ENCODE measurements at places on chromosomes 6 and 20.

- no peak for DNase-seq
These were observed 298.1 kb upstream of the FOXQ1 start for GRCh38 chr6:1013656-1014430.

DNA sequence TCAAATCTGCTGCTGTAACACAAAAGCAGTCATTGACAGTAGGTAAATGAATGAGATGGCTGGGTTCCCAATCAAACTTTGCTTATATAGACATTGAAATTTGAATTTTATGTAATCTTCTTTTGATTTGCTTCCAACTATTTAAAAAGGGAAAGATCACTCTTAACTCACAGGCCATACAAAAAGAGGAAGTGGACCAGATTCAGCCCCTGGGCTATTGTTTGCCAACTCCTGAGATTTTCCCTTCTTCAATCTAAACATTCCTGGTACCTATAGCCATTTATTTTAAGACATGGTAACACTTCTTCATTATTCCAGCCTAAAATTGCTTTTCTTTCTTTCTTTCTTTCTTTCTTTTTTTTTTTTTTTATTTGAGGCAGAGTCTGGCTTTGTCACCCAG lies 260.6 kb downstream of the TFAP2A start:
- DNase-seq: no peak

DNA sequence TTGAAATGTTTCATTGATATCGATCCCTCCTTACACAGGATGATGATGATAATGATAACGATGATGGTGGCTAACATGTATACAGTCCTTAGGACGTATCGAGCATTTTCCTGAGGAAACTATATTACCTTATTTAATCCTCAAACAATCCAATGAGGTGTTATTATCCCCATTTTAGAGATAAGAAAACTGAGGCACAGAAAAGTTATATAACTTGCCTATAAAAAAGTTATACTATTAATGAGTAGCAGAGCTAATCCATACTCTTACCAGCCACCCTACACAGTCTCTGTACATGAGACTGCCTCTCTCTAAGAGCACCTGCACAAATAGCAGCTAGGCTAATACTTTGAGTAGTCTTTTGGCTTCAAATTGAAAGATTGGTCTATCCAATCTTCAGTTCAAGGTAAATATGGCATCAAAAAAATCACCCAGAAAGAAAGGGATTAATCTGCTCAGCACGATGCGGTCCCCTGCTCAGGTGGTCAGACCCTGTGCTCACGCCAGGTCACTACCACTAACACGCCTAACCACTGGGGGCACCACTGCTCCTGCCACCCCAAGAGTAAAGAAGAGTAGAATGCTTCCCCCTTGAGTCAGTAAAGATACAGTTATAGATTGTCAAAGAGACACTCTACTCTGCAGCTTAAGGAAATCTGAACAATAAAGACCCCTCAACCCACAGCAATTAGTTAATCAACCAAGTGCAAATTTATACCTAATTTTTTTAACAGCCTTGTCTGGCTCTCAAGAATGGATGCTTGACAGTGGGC lies 15.0 kb downstream of the GABBR1 start:
- no peak for DNase-seq

DNA sequence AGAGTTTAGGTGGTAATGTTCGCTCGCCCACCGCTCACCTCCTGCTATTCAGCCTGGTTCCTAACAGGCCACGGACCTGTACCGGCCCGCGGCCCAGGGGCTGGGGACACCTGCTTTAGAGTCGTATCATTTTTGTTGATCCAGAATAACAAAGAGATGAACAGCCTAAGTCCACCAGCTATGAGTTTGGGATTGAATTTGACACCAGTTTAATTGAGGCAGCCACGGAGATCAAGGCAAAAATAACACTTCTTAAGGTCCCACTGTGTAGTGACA lies 108.5 kb downstream of the TSHZ2 start:
- DNase-seq: no peak

GRCh38 chr20:61803915-61804751 lies 261.5 kb downstream of the TAF4 start:
- no peak for DNase-seq

GRCh38 chr6:5827056-5827904 lies 179.4 kb downstream of the NRN1 start:
- no peak for DNase-seq

DNA sequence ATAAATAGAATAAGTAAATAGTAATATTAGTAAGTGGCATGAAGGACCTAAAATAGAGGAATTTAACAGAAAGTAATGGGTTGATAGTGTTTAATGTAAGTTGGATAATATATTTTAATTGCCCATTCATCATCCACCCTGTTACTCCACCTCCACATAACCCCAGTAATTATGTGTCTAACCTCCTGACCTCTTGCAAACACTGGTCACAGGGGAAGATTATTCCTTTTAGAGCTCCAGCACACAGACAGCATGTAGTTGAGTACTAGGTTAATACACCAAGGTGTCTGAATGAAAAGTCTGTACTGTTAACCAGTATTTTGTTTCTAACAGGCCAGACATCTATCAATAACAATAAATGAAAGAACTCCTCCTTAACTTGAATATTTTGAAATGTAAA lies 92.4 kb upstream of the EYS start:
- DNase-seq: no peak

DNA sequence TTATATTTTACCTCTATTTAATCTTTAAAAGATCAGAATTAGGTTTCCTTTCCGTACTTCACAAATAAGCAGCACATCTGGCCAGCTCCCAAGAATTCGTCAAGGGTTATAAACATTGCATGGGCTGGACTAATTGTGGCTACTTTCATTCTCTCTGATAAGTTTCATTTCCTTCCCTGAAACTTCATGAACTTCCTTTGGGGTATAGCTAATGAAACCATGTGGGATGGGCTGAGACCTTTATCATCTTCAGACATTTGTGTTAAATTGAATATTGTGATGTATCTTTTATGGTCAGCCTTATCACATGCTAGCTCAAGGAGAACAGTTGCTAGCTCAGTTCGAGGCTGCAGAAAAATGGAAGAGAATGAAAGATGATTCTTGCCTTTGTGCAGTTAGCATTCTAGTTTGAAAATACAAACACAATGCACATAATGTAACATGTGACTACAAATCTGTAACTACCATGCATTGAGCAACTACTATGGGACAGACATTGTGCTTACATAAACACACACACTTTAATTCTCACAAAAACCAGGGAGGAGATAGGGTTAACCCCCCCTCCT lies 1.7 kb upstream of the GMPR start:
- peak; percentile 75 for DNase-seq

- DNase-seq: no peak
These were observed 12.2 kb upstream of the TBC1D20 start for GRCh38 chr20:474581-474980.

GRCh38 chr6:6331946-6332601 lies 11.6 kb upstream of the F13A1 start:
- DNase-seq: peak; percentile 92

GRCh38 chr6:140437619-140438345 lies 1063.3 kb upstream of the CITED2 start:
- DNase-seq: no peak
